Urinary bladder (tissue), 4 donors: ENCODE measurements at places on chromosomes 1 and 21.

DNA sequence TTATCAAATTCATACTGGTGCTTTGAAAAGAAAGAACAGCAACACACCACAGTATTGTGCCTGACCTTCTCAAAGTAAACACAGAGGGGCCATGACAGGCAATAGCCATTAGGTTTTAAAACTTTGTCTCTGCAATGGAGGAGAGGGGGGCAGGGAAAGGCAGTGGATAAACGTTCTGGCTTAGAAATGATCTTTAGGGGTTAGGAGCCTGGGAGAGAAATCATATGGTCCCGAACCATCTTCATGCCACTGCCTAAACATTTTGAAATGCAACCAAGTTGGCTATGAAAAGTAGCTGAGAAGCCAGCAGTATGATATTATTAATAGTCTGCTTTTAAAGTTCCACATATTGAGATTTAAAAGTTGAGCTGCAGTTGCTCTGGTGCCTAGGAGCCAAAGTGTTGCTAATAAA lies 39.8 kb downstream of the PLPP3 start:
- DNase-seq, result no peak

DNA sequence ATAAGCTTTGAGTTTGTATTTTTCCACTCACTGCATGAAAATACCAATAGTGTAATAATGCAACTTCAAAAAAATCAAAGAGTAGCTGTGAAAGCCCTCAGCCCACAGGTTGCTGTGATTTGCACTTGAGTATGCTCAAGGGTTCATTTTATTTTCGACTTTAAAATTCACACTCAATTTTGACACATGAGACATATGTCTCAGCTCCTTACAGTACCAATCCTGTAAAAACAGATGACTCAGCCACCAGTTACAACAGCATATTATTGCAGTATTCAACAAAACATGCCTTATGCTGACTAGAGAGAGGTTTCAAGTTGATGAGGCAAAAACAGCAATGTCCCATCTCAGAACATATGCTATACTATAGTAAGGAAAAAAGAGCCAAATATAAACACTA lies 66.1 kb downstream of the CYYR1 start:
- DNase-seq, result no peak

- peak; percentile 15 for DNase-seq
These were observed 422 bp upstream of the RSBN1 start for GRCh38 chr1:113812661-113813135.

DNA sequence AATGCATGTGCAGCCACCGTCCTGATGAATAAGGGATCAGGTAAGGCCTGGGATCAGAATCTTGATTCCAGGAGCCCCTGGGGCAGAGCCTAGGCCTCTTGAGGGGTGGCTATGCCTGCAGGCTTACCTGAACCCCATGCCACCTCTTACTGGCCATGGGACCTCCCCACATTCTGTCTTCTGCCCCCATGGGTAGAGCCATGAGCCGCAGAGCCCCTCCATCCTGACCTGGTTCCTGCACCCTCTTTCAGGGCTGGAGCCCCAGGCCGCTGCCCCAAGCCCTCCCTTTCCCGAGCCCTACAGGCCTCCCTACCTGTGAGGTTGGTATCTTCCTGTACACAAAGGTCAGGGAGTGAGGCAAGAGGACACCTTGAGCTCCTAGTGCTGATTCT lies 120.8 kb downstream of the DMRTB1 start:
- DNase-seq, result no peak

DNA sequence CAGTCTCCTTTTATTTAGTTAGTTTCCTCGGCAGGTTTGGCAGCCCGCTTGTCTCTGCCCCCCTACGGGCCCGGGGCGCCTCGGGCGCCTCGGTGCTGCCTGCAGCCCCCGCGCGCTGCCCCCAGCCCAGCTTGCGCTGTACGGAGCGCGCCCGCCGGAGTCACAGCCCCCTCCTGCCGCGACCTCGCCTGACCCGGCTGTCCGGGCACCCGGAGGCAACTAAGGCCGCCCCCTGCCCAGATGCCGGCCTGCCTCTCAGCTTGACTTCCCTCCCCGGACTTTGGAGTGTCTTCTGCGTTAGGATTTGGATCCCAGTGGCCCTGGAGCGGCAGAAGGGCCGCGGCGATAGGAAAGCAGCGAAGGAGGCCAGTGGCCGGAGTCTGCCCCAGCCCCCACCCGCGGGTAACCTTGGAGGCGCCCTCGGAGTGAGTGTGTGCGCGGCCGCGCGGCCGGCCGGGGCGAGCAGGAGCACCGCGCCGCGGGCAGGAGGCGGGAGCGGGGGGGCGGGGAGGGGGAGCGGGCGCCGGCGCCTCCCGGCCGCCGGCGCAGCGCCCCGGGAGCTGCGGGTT lies 7.6 kb downstream of the CDKN2C start:
- DNase-seq, result no peak

GRCh38 chr1:229013981-229014380 lies 256.9 kb upstream of the RAB4A start:
- no peak for DNase-seq

GRCh38 chr1:116154536-116154935 lies 43.3 kb downstream of the MAB21L3 start:
- no peak for DNase-seq

- DNase-seq, result peak; percentile 39
These were observed 166.1 kb downstream of the PDE4B start for GRCh38 chr1:65958561-65959350.

DNA sequence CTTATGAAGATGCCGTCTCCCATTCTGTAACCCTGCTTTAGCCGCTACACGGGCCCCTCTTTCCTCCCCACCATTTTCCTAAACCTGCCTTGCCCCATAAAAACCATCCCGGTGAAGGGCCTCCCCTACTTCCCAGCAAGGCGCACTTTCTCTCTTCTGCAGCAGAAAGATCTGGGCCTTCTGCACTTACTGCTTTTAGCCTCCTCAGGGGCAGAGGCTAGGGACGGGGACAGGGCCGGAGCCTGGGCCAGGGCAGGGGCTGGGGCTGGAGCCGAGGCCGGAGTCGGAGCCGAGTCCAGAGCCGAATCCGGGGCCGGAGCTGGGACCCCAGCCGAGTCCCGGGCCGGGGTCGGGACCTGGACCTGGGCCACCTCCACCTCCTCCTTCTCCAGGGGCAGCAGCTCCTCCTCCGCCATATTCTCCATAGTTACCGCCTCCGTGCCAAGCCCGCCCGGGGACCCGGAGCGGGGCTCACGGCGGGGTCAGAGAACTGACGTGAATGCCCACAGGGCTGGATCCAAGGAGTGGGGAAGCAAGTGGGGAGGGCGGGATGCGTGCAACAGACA lies 382 bp downstream of the TRMT1L start:
- DNase-seq, result no peak

DNA sequence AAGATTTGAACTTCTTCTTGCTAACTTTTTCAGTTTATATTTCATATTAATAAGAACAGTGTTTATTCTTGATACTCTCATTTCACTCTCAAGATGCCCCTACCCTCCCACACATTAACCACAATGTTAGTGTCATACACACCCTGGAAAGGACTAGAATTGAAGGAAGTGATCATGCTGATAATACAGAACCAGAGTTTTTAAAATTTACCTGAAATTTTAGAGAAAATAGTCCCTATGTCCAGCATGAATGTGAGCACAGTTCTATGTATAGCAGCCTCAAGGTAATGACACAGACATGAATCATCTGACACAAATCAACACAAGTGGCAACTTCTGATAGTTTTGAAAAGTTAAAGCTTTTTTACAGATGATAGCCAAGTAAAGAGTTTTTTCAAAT lies 26.0 kb downstream of the RGS1 start:
- DNase-seq, result no peak

GRCh38 chr1:101278845-101279244 lies 42.0 kb downstream of the S1PR1 start:
- DNase-seq, result no peak

DNA sequence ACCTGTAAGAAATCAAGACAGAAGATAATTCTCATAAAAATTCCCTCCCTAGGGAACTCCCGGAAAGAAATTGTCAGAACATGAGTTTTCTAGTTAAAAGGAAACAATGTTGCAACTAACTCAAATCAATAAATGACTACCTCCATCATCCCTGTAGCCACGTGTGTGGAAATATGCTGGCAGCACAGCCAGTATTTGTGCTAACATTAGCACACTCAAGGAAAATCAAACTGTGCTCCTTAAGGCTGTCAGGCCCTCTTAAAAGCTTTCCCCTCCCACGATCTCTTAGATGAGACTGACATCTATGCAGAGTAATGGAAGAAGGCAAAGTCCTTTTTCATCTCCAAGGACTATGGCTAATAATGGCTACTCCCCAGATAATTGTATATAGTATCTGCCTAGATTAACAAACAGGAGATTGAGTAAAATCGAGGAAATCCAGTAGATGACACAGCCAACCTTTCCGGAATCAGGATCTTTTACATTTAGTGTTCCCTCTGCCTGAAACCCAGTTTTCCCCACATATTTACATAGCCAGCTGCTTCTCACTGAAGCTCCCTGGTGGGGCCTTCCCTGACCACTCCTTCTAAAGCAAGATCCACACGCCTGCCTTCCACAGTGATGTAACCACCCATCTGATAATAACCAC lies 50.9 kb upstream of the NR5A2 start:
- no peak for DNase-seq

DNA sequence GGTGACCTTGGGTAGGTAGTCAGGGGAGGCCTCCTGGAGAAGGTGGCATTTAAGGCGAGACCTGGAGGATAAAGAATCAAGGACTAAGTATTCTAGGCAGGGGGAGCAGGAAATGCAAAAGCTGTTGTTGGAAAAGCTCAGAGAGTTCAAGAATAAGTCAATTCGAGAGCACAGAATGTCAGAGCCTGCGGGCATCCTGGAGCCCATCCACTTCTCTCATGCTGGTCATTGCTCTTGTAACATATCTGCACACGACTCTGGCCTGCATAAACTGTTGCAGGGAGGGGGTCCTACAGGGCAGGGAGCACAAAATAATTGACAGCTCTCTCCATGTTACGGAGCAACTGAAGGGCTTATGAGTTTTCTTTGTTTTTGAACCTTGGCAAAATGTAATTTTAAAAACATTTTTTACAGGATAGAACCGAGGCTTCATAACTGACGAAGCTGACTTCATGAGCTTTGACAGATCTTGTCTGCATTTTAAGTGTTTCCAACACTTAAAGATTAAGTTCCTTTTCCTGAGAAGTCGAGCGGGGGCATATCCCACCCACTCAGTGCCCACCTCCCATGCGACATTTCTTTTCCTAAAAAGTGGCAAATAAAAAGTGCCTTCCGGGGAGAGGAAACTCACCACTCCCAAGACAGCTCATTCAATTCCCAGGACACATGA lies 4.2 kb downstream of the PLA2G5 start:
- no peak for DNase-seq

DNA sequence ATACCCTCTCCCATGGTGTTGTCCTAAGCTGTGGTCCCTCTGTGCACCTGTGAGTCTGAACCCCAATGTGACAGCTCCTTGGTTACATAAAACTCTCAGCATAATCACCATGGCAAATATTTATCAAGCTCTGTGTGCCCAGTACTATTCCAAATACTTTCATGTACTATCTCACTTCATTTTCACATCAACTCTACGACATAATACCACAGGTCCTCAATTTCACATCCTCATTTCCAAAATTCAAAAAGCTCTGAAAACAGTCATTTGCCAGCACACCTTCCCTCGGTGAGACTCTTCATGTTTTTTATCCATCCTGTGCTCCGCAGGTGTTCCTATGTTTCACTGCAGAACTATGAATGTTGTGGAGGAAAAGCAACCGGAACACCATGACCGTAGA lies 12.4 kb upstream of the CREG1 start:
- no peak for DNase-seq

DNA sequence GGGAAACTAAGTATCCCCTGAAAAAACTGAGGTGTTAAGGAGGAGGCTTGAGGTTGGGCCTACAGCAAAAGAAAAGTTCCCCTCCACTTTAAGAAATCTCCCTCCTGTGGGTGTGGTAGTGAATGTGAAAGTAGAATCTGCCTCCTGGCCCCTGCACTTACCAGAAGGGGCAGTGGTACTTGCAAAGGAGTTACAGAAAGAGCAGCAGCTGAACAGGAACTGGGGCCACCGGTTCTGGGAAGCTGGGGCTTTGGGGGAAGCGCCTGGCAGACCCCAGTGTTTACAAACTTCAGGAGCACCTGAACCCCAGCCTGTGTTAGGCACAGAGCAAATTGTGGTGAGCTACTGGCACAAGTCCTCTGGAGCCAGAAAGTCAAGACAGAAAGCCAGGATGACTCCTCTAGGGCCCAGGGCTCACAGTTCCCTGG lies 250.2 kb upstream of the FGGY start:
- DNase-seq, result no peak

DNA sequence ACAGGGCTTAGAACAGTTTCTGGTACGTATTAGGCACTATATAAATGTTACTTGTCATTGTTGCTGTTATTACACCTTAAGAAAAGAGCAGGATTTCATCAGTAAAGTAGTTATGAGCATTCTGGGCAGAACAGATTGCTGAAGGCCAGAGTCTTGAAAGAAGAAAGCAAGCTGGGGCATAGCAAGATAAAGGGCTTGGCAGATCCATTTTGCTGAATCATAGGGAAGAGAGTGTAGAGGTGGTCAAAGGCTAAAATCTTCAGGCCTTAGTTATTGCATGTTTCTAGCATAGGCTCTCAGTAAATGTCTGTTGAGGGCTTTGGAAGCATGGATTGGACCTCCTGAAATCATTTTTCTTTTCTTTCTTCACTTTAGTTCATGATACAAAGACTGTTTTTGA lies 67.5 kb downstream of the PLA2G4A start:
- no peak for DNase-seq

- DNase-seq, result no peak
These were observed 24.3 kb downstream of the PGBD5 start for GRCh38 chr1:230401763-230402294.

GRCh38 chr1:105072850-105073249 lies 1323.2 kb downstream of the AMY1C start:
- DNase-seq, result no peak

DNA sequence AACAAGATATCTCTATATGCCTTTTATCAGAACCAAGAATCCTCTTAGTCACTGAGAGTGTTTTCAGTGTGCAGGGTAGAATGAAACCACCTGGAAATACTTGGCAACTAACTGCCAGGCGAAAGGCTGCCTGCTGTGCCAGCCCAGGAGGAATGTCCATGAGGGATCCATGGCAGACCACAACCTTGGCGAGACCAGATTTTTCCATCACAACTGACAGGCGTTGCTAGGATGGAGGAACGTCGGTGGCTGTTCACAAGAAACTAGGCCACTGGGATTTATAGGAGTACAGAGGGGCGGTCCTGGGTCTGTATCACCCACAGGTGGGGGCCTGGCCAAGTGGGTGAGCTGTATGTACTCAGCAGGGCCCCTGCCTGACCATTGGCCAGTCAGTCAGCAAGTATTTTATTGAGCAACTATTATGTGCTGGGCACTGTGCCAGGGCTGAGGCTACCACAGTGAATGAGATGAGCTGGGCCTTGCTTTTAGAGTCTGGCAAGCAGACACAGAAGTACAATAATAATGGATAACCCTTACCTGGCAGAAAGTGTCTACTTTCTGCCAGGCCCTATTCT lies 199.4 kb downstream of the FOXD2 start:
- DNase-seq, result no peak

DNA sequence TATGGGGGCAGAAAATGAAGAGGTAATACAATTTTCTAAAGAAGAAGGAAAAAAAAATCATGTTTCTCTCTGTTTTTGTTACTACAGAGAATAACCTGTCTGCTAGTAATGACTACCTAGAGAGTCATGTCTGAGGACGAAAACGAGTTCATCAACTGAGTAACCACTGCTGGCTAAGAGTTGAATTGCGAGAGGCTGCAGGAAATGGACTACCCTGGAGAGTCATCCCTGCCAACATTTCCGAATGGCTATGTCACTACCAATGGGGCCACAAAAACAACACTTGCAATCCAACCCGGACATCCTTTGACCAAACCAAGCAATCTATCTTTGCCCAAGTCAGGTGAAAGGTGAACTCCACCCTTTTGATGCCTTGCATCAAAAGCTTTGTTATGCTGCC lies 120.6 kb downstream of the FCRL5 start:
- no peak for DNase-seq

- DNase-seq, result no peak
These were observed 11.5 kb upstream of the SLC2A7 start for GRCh38 chr1:9037476-9038337.
